ENCODE measurements at places on chromosomes 4 and X. TPM values are rescaled to one million over a fixed set of nuclear protein-coding genes. Genes with fewer than 3 reads are reported as not detected.
A peak's percentile ranks its signal among the peaks of the same experiment; 100 is the strongest.

Gene PPP1R2C
- not detected for total RNA-seq

Gene RNF4
- 45.6 TPM for total RNA-seq

Gene APBB2
- total RNA-seq, result 25.1 TPM

Gene ZXDA
- total RNA-seq, result 7.4 TPM

Gene SAGE1
- total RNA-seq, result not detected

Gene PLS3
- 223 TPM for total RNA-seq

GRCh38 chr4:173242466-173243250, 74.0 kb downstream of the GALNT7 start:
- H3K27me3 ChIP-seq, result no peaks in the 10 kb centered on the region
- H3K36me3 ChIP-seq, result no peaks in the 10 kb centered on the region
- no peak overlapping the region for H3K4me3 ChIP-seq
- H3K4me1 ChIP-seq, result peaks cover 3% of the 10 kb centered on the region
- H3K27ac ChIP-seq, result no peak overlapping the region

GRCh38 chrX:68950937-68951336, 122.1 kb downstream of the EFNB1 start:
- H3K4me1 ChIP-seq, result peaks cover 3% of the 10 kb centered on the region
- no peak overlapping the region for H3K4me3 ChIP-seq
- DNase-seq, result no peak
- peaks cover 4% of the 10 kb centered on the region for H3K27me3 ChIP-seq
- H3K36me3 ChIP-seq, result no peaks in the 10 kb centered on the region

DNA sequence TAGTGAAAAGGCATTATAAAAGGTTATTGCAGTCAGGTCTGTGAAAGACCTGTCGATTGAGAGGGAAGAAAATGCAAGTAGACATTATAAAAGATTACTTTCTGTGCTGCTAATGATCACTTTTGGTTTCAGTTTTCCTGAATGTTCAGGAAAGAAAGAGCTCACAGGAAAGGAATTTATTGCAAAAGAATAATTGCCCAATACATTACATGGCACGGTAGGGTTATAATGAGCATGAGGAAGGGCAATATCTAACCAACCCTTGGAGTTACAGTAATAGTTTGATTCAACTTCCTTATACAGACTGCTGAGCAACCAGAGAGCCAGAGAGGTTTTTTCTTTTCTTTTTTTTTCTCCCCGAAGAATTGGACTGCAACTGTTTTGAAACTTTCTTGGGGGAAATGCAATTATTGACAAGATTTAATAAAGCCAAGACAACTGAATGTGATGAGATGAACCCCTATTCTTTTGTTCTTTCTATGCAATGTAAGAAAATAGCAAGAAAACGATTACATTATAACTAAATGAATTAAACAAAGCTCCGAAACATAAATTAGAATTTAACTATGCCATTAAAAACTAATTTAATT, 247.0 kb downstream of the C4orf33 start:
- no peaks in the 10 kb centered on the region for H3K4me1 ChIP-seq
- H3K27me3 ChIP-seq, result no peaks in the 10 kb centered on the region
- no peaks in the 10 kb centered on the region for H3K36me3 ChIP-seq
- DNase-seq, result peak; percentile 90

GRCh38 chr4:76872556-76872955, 25.4 kb downstream of the SOWAHB start:
- no peak for DNase-seq
- no peaks in the 10 kb centered on the region for H3K36me3 ChIP-seq
- H3K4me1 ChIP-seq, result no peaks in the 10 kb centered on the region
- no peak overlapping the region for H3K27ac ChIP-seq

DNA sequence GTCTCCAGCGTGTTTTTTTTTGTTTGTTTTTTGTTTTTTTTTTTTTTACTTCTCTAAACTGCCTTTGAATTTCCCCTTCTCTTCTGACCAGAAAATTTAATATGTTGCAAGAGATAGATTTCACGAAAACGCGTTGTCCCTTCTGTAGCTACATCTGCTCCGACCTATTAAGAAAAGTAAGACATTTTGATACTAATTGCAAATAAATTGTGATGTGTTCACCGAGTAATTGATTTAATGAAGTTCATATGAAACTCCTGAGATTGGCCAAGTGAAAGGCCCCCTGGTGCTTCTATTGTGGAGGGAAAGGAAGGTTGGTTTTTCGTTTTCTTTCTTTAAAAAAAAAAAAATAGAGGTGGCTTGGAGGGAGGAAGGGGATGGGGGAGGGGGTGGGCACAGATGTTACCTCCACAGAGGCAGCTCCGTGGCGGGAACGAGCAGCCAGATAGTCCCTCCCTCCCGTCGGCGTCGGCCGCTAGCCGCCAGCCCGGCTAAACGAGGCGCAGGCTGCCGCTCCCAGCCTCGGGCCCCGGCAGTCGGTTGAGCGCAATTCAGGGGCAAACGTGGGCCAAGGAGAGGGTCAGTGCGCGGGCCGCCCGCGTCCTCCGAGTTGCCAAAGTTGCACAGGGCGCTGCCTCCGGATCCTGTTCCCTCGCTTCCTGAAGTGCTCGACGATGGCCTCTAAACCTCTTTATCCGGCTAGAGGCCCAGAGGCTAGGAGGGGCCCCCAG, 139.1 kb upstream of the ZIC3 start:
- H3K27me3 ChIP-seq, result peaks cover 3% of the 10 kb centered on the region
- H3K36me3 ChIP-seq, result no peaks in the 10 kb centered on the region
- no peak for DNase-seq
- H3K4me1 ChIP-seq, result no peaks in the 10 kb centered on the region

GRCh38 chr4:148120216-148120615, 322.0 kb downstream of the NR3C2 start:
- H3K27ac ChIP-seq, result no peak overlapping the region
- H3K4me3 ChIP-seq, result no peak overlapping the region
- H3K27me3 ChIP-seq, result no peaks in the 10 kb centered on the region
- DNase-seq, result peak; percentile 5
